ENCODE measurements at places on chromosomes 13 and 19.

DNA sequence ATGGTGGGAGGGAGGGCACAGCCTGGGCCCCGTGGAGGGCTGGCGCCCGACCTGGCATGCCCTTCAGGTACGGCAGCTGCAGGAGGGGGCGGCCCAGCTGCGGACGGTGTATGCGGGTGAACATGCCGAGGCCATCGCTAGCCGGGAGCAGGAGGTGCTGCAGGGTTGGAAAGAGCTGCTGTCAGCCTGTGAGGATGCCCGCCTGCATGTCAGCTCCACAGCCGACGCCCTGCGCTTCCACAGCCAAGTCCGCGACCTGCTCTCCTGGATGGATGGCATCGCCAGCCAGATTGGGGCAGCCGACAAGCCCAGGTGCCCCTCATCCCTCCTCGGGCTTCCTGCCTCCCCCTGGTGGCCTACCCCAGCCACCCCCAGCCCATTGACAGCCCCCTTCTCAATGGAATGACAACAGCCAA, 16.6 kb upstream of the SHKBP1 start:
- no peak for DNase-seq

DNA sequence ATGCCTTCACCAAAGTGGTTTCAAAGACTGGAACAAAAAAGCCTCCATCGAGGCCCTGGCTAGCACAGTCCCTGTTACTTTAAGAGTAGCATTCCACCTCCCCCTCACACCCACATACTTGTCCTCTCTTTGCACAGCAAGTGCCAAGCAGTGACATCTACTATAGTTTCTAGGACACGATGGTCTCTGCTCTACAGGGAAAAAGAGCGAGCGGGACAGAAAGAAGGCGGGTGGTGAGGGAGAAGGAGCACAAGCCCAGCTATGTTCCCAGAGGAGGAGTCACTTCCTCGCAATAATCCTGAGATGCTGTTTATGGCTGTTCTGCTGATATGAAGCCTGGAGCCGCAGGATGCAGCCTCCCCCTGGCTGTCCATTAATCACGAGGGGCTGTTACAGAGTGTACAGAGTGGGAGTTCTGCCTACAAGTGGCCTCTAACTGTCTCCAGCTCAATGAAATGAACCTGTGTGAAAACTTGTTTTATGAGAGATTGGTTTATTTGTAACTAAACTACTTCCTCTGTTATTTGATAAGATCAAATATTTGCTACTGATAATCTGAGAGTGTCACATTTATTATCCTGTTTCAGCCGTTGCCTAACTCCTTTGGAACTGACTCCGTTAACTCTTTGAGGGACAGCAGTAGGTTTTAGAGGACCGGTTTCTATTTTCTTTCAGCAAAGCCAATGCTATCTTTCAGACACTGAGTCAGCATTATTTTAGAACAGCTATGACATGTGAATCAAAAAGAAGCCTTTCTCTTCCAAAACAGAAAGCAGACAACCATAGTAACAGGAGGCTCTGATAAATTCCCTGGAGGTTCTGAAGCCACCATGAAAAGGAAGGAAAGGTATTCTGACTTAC, 208.0 kb downstream of the SPRY2 start:
- peak; percentile 85 for DNase-seq

GRCh38 chr13:40101708-40102359, 446.4 kb downstream of the COG6 start:
- DNase-seq = no peak

DNA sequence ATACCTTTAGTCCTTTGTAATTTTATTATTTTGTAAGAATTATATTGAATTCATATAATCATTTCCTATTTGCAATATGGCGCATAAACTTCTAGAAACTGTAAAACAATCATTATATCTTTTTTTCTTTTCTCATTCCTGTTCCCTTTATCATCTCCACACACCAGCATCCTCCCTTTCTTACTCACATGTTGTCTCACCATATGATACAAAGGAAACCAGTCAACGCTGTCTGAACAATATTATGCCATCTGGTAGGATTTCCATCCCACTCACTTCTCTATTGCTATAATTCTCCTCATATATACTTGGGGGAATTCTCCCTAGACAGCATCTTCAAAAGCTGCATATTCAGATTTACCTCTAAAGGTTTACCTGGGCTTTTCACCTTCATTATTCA, 389.8 kb downstream of the NDFIP2 start:
- DNase-seq = no peak

DNA sequence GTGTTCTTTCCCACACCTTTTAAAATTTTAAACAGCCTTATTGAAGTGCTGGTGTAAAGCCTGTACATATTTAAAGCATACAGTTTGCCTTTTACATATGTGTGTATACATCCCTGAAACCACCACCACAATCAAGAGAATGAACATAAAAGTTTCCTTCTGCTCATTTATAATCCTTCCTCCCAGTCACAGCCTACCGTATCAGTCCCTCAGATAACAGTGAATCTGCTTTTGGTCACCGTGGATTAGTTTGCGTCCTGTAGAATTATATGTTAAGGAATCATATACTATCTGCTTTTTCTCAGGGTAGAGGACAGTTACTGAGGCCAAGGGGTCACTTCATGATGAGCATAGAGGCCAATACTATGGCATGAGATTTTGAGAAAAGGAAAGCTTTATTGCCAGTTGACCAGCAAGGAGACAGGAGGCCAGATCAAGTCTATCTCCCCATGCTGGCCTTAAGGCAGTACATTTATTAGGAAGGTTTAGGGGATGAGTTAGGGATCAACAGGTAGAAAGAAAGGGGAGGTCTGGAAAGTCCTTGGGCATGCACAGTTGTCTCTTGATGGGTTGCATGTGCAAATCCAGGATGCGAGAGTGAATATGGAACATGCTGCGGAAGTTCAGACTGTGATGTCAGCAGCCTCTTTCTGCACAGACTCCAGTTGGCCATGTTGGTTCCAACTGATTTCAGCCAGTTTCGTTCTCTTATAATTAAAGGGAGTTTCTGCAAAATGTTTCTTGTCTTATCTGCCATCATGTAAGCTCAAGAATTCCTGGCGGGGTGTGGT, 36.3 kb upstream of the LSM14A start:
- DNase-seq = no peak

DNA sequence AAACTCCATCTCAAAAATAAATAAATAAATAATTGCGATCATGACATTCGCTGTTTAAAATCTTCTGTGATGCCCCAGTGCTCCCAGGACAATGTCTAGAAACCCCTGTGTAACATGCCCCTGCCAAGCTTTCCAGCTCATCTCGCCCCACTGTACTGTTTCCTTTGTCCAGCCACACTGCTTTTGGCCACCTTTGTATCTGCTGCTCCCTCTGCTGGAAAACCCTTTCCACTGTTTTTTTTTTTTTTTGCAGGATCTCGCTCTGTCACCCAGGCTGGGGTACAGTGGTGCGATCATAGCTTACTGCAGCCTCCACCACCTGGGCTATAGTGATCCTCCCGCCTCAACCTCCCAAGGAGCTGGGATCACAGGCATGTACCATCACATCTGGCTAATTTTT, 7.5 kb downstream of the PLAUR start:
- no peak for DNase-seq

DNA sequence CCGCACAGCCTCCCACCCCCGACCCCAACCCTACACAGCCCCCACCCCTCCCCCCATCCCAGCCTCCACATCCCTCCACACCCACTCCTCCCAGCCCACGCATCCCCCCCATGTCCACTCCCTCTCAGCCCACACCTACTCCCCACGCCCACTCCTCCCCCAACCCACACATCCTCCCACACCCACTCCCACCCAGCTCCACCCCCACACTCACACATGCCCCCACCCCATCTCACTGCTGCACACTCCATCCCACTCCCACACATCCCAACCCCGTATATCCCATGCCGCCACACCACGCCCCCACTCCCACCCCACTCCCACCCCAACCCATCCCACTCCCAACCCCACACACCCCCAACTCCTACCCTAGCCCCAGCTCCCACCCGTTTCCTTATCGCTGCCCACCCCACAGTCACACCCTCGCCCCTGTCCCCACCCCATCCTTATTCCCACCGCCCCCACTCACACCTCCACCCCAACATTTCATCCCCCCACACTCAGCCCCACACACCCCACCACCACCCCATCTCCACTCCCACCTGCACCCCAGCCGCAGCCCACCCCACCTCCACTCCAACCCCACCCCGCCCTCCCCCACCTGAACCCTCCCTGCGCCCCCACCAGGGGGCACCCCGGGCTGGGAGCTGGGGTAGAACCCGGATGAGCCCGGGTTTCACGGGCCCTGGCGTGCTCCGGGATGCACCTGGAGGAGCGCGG, 809 bp downstream of the TDRD12 start:
- DNase-seq = no peak

GRCh38 chr19:12695096-12695495, 1.3 kb downstream of the FBXW9 start:
- DNase-seq = no peak

DNA sequence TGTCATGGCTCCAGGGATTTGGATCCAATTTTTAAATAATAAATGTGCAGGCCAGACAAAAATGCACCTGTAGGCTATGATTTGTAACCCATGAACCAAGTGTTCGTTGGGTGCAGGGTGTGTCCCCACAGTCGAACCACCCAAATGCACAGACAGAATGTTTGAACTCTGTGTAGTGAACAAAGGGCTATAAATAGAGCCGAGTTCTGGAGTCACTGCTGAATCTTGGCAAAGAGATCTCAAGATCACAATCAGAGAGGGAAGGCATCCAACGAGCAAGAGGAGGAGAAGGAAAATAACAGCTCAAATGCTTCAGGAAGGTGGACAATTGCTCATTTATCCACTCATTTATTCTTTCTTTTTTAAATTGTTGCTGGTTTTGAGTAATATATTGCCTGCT, 547.9 kb downstream of the FGF9 start:
- DNase-seq = no peak

GRCh38 chr19:6030214-6030507, 52.2 kb upstream of the RANBP3 start:
- DNase-seq = peak; percentile 52

DNA sequence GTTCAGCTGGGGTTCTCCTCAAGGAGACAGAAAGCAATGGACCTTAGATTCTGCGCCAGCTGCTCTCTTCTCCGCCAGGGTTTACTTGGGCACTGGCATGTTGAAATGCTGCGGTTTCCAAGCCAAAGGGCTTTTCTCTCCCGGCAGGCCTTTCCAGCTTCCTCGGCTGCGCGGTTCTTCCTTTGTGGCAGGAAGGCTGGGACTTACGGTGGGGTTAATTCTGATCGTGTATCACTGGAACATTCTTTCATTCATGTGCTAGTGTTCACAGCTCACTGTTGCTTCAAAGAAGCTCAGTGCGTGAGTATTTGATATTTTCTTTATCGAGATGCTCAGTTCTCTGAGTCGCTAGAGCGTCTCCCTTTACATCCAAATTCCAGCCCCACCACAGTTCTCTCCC, 723.2 kb downstream of the UQCRFS1 start:
- DNase-seq = no peak

- DNase-seq = no peak
These were observed 92.7 kb downstream of the SUCLA2 start for GRCh38 chr13:47908197-47908902.
